AML-193 (cell line): ENCODE measurements at places on chromosomes 12 and 14.

DNA sequence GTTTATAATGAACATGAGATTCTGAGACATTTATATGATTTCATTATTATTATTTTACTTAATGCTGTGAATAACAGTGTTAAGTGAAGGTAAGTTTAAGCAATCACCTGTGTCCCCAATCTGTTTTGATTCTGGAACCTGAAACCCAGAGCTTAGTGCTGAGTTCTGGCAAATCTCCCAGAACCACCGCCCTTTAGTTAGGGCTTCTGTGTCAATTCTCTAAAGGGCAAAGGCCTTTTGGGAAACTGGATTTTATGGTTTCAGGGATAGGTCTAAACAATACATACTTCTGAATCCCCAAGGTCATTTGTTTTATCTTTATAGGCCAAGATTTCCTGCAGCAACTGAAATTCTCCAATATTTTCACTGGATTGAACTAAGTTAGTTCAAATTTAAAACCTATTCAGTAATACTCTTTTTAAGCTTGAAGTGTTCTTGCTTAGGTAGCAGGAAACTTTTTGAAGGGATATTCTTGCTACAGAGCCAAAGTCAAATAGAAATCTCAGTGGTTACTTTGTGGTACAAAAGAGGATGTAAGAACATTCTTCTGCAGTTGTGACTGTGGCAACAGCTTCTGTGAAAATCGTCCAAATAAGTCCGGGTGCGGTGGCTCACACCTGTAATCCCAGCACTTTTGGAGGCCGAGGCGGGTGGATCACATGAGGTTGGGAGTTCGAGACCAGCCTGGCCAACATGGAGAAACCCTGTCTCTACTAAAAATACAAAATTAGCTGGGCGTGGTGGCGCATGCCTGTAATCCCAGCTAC, 10.0 kb upstream of the PKP2 start:
- no peak for DNase-seq

GRCh38 chr12:24387381-24387780, 437.9 kb upstream of the SOX5 start:
- DNase-seq: no peak

DNA sequence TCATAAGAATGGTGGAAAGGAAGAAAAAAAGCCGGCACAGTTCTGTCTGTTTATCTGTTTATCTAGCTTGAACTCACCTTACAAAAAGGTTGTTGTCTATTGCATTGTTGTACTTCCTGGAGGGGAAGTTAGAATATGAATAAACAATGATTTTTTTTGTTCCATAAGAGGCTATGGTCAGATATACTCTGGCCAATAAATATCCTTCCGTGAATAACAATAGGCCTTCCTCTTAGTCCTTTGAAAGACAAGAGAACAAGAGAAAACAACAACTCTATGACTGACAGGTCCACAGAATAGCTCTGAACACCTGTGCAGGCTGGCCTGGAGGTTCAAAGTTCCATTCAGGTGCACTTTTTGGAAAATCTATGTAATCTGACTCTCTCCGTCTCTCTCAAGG, 192.8 kb upstream of the KRR1 start:
- no peak for DNase-seq

- no peak for DNase-seq
These were observed 9.3 kb upstream of the TMEM121 start for GRCh38 chr14:105517096-105517495.

DNA sequence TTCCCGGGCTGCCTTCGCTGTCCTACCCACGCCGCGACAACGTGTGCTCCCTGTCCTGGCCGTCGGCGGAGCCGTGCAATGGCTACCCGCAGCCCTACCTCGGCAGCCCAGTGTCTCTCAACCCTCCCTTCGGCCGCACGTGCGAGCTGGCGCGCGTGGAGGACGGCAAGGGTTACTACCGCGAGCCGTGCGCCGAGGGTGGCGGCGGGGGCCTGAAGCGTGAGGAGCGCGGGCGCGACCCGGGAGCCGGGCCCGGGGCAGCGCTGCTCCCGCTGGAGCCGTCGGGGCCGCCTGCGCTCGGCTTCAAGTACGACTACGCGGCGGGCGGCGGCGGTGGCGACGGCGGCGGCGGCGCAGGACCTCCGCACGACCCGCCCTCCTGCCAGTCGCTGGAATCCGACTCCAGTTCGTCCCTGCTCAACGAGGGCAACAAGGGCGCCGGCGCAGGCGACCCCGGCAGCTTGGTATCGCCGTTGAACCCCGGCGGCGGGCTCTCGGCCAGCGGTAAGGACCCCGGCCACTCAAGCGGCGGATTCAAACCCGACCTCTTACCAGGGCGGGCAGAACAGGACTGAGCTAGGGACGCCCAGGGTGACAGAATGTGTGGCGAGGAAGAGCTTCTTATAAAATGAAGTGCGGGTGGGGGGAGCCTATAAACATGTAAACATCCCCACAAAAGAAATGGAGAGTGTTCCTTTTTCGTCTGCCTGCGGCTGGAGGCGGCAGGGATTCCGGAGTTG, 503 bp downstream of the HOXC12 start:
- no peak for DNase-seq

DNA sequence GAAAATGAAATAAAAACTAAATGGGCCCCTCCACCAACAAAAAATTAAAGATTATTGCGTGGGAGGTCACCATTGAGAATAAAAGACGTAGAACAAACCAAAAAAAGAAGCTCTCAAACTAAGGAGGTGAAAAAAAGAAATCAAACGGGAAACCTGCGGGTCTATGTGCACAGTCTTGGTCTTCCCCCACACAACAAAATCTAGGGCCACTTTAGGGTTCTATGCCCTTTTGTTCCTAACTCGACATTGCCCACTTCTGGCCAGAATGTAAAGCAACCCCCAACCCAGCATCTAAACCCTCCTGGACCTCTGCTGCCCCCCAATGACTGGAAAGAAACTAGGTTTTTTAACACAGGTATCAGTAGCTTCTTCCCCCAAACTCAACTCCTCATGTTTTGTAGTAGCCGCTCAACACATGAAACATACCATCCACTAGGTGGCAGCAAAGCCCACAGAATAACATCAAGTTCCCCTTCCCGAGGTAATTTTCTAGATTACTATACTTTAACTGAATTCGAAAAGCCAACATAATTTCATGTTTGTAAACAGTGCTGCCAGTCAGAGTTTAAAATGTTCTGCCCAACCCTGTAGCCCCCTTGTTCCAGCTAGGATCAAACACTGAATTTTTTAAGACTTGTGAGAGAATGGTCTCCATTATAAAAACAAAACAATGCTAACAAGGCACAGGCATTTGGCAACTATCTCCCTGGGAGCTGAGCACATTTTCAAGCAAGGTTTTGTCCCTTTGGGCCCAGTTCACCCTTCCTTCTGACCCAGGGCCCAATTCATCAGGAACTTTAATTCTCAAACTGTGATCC, 18.7 kb downstream of the DAD1 start:
- DNase-seq: peak; percentile 64
